ENCODE measurements at places on chromosomes 12 and 14.

- no peak for DNase-seq
These were observed 7.2 kb upstream of the PKP2 start for GRCh38 chr12:32903763-32904162.

DNA sequence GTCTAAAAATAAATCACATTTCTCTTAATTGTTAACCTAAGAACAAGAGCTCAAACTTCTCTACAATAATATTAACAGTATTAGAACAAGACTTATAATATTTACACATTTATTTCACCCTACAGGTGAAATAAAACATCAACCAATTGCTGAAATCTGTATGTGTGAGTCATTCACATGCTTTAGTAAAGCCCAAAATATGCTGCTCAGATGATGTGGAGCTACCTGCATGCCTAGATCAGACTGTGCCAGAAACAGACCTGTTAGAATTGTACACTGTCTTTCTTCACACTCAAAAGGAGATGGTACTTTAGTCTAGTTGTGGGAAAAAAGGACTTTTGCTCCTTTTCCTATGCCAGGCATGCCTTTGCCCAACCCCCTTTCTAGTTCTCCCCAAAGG, 54.7 kb downstream of the RPS6KA5 start:
- no peak for DNase-seq

GRCh38 chr12:99455350-99456035, 192.1 kb upstream of the GARIN6 start:
- peak; percentile 24 for DNase-seq

DNA sequence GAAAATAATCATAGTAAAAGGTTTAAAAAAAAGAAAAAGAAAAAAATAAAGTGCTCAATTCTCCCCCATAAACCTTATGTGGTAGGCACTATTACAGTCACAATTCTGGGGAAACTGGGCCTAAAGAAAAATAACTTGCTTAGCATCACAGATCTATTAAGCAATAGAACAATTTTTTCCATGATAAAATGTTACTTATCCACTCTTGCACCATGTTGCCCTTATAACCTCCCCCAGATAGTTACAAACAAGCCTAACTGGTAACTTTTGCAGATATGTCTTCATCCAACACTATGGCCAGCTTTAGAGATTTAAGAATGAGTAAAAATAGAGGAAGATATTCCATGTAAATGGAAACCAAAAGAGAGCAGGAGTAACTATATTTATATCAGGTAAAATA, 164.8 kb downstream of the DUSP6 start:
- DNase-seq = no peak

DNA sequence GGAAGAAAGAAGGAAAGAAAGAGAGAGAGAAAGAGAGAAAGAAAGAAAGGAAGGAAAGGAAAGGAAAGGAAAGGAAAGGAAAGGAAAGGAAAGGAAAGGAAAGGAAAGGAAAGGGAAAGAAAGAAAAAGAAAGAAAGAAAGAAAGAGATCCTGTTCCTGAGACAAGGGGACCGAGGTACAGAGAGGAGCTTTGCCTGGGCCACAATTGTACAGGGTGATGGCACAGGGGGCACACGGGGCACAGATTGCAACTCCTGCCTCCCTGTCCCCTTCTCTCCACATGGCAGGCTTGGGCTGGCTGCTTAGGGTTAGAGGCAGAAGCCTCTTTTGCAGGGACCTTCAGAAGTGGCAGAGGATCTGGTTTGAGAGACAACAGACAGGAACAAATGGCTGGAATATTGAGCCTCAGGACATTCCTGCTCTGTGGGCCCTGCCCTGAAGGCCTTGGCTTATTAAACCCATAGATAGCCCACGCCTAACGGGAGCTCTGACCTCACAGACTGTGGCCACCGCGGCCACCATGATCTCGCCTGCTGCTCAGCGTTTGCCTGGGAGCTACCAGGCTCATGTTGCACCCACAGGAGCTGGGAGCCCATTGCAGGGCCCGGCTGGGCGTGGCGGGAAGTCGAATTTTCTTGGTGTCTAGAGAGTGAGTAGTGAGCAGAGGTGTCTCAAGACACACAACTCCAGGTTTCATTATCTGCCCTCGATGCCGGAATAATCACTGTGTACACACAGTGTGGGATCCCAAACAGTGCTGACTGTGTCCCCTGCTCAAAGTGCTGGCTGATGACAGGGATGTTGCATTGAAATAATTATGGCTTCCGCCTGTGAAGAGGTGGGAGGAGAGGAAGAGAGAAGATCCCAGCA, 147.9 kb upstream of the NCOR2 start:
- no peak for DNase-seq

GRCh38 chr12:2054091-2055018, 1.6 kb downstream of the CACNA1C start:
- DNase-seq = no peak

DNA sequence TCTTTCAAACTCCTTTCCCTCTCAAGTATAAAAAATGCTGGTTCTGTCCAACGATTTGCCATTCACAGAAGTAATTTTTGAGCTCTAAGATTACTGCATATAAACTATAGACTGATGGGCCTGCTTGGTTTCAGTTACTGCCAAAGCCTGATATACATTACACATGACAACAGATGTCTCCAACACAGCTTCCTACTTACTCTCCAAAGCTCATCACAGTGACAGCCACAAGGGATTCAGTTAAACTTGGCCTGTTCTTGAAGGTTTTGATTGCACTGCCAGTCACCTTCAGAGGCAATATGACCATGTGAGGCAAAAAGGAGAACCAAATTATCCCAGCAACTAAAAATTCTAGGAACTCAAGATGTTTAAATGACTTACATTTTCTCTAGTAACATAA, 30.1 kb downstream of the STXBP6 start:
- DNase-seq = no peak

DNA sequence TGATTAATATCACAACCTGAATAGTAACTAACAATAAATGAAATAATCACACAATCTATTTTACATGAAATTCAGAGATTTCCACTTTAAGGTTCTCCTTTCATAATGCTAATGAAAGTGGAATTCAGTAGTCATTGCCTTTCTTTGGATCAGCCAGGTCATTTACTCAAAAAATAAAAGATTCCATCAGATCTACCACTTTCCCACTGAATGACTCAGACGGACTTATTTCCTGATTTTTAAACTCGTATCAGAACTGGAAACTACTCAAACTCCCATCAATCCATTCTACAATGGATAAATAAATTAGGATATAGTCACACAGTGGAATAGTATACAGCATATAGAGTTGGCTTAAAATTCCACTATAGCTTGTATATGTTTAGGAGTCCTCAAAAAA, 237.1 kb downstream of the MED13L start:
- DNase-seq = no peak

DNA sequence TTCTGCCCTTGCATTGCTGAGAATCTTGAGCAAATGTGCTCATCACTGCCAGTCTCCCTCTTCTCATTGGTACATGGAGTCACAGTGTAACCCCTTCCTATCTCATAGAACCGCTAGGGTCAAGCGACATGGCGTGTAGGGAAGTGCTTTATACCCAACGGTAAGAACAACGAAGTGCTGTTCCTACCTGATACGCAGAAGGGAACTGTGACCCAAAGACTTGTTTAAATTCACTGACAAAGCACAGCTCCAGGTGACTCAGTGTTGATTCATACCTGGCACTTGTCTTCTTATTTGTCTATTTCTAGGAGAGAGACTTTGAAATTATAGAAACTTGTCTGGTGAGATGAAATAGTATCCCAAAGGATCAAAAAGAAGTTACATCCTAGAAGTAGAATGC, 53.7 kb downstream of the FBXL14 start:
- DNase-seq = no peak

DNA sequence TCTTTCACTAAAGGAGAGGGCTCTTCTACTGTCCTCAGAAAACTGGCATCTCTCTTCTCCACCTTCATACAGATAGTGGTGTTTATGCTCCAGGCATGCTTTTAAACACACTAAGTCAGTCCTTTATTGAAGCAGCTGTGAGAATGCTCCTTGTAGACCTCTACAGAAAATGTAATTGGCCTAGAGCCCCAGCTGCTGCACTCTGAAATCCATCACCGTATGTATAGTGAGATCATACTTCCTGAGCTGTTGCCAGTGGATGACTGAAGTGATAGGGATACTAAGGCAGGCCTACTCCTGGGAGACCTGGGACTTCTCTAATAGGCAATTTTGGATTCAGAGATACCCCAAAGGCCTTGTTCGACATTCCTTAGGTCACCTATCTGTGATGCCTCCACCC, 535.4 kb downstream of the RPS29 start:
- DNase-seq = no peak

GRCh38 chr12:53645165-53645564, 19.0 kb upstream of the ATF7 start:
- no peak for DNase-seq

DNA sequence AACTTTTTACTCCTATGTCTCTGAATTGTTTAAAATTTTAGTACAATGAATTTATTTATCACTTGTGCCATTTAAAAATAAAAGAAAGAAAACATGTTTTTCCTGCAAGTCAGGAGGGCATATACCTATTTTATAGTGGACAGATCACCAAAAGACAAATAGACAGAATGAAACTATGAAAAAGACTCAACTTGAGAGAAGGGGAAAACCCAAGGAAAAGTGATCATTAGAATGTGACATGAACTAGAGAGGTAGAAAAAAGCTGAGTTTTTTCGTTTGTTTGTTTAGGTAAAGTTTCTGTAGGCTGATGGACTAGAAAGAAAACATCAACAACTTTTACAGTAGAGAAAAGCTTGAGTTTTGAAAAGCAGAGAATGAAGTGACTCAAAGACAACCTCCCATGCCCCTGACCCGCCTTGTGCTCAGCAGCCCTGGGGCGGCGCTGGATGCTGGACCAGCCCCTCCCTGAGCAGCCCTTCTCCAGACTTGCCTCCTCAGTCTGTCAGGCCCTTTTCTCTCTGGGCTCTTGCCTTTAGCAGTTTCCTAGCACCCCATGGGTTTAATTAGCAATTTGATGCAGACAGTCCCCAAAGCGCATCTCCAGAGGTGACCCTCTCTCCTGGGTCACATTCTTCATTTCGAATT, 95.1 kb upstream of the ARID2 start:
- DNase-seq = no peak

DNA sequence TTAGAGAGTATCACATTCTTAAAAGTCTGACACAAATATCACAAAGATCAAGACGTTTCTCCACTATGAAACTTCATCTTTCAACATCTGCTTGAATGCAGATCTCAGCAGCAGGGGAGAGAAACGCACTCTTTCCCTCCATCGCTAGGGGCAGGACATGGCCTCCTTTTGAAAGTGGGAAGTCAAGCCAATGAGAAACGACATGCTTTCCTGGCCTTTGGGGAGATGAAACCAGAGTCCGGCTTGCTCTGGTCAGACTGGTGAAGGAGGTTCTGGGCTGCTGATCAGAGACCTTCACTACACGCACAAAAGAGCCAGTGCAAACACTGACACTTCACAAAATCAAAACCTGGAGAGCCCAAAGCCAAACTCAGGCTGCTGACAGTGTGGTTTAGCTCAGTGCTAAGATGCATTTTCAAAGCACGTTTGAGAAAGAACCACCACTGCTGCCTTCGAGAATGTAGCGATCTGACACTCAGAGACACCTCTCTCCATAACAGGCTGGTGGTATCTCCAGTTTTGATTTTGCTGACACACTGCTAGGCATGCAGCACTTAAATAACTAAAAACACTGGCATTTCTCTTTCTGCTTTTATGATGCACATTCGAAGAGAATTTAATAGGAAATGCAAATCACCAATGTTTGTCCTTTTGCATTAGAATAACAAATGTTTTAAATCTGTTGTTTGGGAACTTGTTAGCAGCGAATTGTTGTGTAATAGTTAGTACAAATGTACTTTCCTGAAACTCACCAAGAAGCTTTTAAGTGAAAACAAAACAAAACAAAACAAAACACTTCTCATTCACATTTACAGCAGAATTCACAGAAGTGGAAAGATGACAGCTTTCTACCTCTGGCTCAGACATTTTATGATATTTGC, 93.9 kb upstream of the OVCH1 start:
- DNase-seq = no peak

DNA sequence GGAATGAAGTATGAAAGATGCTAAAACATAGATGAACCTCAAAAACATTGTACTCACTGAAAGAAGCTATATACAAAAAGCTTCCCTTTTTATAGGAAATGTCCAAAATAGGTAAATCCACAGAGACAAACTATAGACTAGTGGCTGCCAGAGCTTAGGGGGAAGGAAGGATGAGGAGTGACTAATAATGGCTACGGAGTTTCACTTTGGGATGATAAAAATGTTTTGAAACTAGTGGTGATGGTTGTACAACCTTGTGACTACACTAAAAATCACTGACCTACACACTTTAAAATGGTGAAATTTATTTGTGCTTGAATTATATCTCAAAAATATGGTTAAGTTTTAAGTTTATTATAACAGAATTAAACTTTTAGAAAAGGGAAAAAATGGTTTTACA, 37.1 kb upstream of the AMN1 start:
- DNase-seq = no peak

DNA sequence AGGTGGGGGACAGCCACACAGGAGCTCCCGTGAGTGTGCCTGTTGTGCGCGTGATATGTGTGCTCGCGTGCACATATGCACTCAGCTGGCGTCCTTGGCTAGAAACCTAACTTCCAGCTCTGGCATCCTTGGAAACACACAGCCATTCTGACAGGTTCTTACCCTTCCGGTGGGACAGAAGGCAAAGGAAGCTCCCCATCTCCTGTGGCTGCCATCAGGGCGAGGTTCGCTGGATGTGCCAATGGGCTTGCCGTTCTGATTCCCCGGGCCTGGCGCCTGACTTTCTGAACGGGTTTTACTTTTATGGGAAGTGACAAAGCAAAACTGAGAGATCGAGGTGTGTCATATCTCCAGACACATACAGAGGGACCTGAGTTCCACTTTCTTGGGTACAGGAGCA, 124.7 kb downstream of the PAPOLA start:
- DNase-seq = no peak

DNA sequence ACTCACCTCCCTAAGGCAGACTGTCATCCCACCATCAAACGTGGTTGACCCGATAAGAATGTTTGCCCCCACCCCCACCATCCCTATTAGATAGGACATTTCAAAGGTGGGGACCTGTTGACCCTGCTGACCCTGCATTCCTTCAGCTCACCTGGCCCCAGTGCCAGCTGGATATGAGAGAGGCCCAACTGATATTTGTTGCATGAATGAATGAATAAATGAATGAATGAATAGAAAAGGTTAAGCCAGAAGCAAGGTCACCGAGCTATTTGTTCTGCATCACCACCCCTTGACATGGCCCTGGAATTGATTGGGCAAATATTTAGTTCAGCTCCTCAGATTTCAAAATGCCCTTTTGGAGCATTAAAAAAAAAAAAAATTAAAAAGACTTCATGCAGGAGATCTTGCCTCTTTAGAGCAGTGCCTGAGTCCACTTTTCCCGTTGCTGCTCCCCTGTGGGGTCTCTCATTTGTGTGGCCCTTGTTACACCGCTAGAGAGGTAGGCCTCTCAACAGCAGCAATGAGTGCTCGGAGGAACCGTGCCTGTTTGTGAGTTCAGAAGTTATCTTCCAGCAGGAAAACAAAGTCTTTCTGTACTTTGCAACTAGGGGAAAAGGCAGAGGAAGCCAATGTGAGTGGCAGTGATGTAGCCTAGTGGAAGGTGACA, 8.5 kb upstream of the SERPINA5 start:
- DNase-seq = no peak

GRCh38 chr12:51924551-51925319, 17.4 kb downstream of the ACVRL1 start:
- DNase-seq = no peak

All from NB4 (cell line).